ENCODE measurements at places on chromosomes 4 and X. TPM values are rescaled to one million over a fixed set of nuclear protein-coding genes. Genes with fewer than 3 reads are reported as not detected.

GRCh38 chrX:39716401-39716800 lies 381.4 kb downstream of the BCOR start:
- DNase-seq: no peak

ERAS gene
- not detected for total RNA-seq

GRCh38 chr4:142088906-142089305 lies 452.5 kb downstream of the IL15 start:
- no peak for DNase-seq

CT45A5 gene
- not detected for total RNA-seq

GRCh38 chr4:70515367-70516250 lies 2.8 kb upstream of the AMTN start:
- no peak for DNase-seq

TECRL gene
- 1,052 TPM for total RNA-seq

- DNase-seq: no peak
These were observed 83.2 kb downstream of the TMEM131L start for GRCh38 chr4:153549405-153549804.

Measured in heart left ventricle (tissue), 16 donors.